ENCODE measurements at places on chromosomes 1 and 21.

DNA sequence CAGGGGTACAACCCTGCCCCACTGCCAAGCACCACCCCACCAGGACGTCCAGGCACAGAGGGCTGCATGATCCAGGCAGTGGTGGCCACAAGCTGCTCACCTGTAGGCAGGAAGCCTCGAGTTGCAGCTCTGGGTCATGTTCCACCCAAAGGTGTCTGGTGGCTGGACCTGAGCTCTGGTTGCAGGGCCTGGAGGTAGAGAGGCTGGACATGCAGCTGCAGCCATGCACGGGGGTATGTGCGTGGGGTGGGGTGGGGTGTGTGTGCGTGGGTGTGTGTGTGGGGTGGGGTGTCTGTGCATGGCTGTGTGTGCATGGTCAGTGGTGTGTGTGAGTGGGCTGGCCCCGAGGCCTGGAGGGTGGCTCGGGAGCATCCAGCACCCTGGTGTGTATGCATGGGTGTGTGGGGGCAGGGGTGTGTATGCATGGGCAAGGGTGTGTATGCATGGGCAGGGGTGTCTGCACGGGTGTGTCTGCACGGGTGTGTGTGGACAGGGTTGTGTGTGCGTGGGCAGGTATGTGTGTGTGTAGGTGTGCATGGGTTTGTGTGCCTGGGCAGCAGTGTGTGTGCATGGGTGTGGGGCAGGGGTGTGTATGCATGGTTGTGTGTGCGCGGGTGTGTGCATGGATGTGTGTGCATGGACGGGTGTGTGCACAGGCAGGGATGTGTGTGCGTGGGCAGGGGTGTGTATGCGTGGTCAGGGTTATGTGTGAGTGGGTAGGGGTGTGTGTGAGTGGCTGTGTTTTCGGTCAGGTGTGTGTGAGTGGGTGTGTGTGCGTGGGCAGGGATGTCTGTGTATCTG lies 15.6 kb downstream of the ARHGEF16 start:
- DNase-seq: no peak

DNA sequence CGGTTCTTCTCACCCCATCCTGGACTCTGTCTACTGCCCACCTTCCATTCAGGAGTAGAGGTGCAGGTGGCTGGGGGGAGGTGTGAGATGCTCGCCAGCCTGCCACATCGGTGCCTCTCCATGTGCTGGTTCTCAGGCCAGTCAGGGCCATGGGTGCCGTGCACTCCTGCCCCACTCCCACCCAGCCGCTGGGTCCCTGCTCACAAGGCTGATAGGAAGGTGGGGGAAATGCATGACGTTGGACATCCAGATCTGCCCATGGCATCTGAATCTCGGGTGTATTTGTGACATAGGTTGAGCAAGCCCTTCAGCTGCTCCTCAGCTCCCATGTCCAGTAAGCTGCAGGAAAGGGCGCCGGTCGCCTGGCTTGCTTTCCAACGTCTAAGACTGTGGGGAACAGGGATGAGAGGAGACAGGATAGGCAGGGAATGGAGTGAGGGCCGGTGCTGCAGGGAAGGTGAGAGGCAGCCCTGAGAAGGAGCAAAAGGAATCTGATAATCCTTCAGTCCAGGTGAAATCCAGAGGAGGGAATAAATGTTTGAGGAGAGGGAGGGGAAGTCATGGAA lies 11.8 kb downstream of the S100A7A start:
- DNase-seq: no peak

- DNase-seq: peak; percentile 23
These were observed 7.3 kb downstream of the CSF1 start for GRCh38 chr1:109917768-109918606.

GRCh38 chr1:178330848-178331497 lies 165.8 kb downstream of the CLEC20A start:
- DNase-seq: no peak

- DNase-seq: no peak
These were observed 62.1 kb downstream of the CD46 start for GRCh38 chr1:207813946-207814345.

- DNase-seq: peak; percentile 45
These were observed 480.2 kb upstream of the RUNX1 start for GRCh38 chr21:35529171-35529863.

GRCh38 chr1:2279210-2279639 lies 51.1 kb downstream of the SKI start:
- DNase-seq: no peak

DNA sequence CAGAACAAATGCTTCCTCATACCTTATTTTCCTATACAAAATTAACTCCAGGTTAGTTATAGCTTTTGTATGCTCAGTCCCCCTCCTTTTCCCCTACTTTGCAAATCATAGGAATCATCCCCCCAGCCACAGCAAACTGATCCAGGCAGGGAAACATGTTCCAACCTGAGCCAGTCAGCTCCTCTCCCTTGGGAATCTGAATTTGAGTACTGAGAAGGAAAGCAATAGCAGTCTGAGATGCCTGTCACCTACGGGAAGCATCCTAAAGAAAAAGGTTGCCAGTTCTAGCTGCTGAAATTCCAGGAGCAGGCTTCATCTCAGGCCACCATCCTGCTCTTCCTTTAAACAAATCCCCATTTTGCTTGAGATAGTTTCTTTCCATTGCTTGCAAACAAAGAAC lies 6.9 kb downstream of the ADSS2 start:
- DNase-seq: no peak

- peak; percentile 33 for DNase-seq
These were observed 97.1 kb downstream of the ARHGEF10L start for GRCh38 chr1:17636612-17637011.

DNA sequence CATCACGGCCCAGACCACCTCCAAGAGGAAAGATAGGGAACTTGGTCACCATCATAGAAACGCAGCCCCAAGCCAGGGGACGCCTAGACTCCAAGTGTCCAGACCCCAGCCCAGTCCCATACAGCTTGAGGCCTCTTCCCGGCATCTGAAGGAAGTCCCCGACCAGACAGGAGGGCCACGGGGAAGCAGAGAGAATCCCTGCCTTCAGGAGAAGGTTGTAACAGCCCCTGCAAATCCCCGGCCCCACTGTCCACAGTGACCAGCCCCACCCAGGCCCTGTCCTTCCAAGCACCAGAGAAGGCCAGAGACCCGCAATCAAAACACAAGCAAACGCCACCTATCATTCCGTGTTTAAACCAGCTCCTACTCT lies 1.7 kb downstream of the SLC19A1 start:
- DNase-seq: no peak

DNA sequence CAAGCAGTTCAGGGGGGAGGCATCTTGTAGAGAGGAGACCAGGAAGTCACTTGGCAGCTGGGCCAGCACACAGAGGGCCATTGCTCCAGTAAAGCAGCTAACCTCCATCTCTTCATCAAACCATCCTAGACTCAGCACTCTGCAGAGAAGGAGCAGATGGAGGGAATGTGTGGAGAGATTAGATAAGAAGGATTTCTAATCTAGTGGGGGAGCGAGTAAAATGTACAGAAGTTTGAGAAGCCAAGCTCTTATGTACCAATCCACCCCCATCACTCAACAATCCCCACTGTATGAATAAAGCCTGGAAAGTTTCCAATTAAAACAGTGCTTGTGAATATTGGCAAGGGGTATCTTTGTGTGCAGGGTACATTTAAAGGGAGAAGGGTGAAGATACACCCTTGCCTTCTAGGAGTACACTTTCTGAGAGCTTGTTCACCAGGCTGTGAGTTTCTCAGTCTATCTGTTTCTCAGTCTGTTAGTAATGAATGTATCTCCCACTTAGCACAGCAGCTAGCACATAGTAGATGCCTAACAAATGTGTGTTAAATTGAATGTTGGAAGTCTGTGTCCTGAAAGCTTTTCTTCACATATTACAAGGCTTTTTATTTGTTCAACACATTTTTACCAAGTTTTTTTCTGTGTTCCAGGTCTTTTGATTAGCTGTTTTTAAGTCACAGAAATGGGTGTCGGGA lies 142.7 kb upstream of the UBE2U start:
- no peak for DNase-seq

- DNase-seq: no peak
These were observed 31.8 kb downstream of the ZNF644 start for GRCh38 chr1:90989990-90990389.

DNA sequence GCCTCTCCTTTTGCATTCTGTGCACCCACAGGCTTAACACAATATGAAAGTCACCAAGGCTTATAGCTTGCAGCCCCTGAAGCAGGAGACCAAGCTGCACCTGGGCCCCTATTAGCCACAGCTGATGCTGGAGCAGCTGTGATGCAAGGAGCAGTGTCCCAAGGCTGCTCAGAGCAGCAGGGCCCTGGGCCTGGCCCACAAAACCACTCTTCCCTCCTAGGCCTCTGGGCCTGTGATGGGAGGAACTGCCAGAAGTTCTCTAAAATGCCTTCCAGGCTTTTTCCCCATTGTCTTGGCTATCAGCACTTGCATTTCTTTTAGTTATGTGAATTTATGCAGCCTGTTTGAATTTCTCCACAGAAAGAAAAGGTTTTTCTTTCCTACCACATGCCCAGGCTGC lies 89.5 kb upstream of the KCTD3 start:
- DNase-seq: no peak

DNA sequence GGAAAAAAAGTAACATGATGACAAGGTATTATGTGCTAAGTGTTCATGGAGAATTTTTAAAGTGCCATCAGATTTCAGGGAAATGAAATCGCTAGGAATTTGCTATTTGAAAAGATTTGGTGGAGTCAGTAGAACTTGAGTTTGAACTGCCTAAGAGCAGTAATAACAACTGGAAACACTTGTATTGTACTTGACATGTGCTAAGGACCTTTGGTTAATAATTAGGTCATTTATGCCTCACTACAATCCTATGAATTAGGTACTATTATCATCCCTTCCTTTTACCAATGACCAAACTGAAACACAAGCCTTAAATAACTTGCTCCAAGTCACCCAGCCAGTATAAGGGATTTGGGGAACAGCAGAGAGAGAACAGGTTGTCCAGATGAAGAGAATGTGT lies 133.4 kb downstream of the NTNG1 start:
- no peak for DNase-seq

DNA sequence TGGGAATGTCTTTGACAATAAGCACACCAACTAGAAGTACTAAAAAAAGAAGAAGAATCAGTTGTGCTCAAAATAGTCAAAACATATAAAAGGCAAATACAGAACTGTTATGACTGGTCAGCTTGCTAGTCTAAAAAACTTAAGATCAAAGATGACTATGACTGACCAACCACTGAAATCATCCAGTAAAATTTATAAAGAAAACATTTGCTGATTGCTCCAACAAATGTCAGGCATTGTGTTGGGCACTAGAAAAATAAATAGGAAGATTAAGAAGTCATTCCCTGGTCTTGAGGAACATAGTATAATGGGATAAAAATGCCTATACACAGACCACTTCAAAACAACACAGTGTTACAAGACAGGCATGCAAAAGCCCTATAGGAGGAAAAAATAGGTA lies 9.3 kb upstream of the ANGPTL3 start:
- no peak for DNase-seq

DNA sequence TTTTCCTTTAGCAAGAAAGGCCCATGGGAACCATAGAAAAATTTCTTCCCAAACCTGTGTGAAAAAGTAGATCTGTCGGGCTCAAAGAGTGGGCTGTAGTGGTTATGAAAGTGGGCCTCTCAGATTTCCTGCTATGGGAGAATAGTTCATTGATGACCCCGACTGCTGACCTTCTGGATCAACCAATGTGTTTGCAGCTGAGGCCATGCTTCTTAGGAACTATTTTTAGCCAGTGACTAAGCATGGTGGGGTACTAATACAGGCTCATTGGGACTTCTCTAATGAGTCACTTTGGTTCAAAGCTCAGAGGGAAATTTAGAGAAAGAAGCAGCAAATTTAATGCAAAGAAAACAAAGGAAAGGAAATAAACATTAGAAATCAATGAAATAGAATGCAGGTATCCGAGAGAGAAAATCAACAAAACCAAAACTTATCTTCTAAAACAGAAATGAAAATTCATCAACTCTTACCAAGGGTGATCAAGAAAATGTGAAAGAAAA lies 12.6 kb upstream of the PSMA5 start:
- peak; percentile 67 for DNase-seq

DNA sequence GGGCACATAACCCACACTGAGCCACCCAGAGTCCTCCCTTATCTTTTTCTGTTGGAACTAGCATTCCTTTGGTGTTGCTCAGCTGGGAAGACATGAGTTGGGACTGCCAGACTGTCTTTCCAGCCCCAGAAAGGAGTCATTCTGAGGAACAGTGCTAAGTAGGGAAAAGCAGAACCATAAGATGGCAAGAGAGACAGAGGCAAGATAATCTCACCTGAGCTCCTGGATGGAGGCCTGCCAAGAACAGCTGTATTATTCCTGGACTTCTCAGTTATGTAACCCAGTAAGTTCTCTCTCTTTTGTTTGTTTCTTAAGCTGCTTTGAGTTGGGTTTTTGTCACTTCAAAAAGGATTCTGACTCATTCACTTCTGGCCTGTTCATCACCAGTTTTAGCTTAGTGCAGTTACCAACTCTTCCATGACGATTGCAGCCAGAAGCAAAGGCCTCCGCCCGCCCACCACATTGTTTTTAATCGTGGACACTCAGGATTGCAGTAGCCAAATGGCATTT lies 134.4 kb downstream of the OMA1 start:
- DNase-seq: no peak

DNA sequence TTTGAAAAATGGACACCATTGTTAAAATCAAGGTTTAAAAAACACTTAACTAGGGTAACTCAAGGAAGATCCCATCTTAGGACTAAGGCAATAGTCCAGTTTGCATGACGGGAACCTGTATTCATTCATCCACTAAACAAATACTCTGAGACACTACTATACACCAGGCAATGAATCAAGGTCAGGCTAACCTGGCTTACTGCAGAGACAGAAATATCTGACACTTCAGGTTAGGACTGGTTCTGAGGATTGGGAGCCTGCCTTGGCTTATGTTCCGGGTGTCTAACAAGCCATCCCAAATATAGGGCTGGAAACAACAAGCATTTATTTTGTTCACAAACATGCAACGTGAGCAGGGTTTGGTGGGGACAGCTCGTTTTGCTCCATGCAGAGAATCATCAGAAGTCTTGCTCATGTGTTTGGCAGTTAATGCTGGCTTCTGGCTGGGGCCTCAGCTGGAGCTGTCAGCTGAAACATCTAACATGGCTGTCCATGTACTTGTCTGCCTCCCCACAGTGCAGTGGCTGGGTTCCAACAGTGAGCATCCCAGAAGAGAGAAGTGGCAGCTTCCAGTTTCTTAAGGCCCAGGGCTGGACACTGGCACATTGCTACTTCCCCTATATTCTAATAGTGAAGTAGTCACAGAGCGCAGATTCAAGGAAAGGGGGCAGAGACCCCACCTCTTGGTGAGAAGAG lies 37.0 kb upstream of the CAMK1G start:
- DNase-seq: no peak

GRCh38 chr1:5598824-5599395 lies 393.3 kb downstream of the NPHP4 start:
- DNase-seq: no peak

DNA sequence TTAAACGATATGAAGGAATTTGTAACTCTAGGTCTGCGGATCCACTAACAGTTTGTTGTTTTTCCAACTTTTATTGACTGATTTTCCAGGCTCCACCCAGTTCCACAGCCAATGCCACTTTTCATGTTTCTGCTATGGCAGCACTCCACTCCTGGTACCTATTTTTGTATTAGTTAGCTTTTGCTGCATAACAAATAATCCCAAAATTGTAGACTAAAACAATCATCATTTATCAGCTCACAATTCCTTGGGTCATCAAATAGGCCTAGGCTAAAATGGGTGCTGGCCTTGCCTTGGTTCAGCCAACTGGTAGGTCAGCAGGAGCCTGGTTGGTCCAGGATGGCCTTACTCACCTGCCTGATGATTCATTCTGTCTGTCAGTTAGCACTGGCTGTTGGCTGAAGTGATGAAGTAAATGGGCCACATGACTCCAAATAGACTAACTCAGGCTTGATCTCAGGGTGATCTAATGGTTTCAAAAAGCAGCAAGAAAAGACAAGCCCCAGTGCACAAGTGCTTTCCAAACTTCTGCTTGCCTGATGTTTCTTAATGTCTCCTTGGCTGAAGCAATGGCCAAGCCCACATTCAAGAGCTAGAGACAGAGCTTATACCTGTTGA lies 3.2 kb upstream of the C8B start:
- DNase-seq: no peak
